ENCODE measurements at places on chromosomes 5 and 9.

DNA sequence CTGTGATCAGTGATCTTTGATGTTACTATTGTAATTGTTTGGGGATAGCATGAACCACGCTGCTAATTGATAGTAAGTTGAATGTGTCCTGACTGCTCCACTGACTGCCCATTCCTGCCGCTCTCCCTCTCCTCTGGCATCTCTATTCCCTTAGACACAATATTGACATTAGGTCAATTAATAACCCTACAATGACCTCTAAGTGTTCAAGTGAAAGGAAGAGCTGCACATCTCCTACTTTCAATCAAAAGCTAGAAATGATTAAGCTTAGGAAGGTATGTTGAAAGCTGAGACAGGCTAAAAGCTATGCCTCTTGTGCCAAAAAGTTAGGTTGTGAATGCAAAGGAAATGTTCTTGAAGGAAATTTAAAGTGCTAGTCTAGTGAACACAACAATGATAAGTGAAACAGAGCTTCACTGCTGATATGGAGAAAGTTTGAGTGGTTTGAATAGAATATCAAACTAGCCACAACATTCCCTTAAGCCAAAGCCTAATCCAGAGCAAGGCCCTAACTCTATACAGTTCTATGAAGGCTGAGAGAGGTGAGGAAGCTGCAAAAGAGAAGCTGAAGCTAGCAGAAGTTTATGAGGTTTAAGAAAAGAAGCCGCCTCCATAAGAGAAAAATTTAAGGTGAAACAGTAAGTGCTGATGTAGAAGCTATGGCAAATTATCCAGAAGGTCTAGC, 12.9 kb downstream of the CLINT1 start:
- no peak for DNase-seq

DNA sequence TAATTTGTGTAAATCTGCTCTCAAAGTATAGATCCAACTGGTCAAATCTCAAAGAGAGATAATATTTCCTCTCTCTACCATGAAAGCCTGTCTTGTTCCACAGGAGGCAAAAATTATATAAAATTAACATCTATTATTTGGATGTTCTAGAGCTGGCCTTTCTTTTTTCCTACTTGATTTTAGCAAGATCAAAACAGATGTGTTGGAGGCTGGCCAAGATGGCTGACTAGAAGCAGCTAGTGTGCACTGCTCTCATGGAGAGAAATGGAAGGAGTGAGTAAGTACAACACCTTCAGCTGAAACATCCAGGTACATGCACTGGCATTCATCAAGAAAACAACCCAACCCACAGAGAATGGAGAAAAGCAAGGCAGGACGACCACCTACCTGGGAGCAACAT, 298.6 kb upstream of the SLC24A2 start:
- DNase-seq = no peak

DNA sequence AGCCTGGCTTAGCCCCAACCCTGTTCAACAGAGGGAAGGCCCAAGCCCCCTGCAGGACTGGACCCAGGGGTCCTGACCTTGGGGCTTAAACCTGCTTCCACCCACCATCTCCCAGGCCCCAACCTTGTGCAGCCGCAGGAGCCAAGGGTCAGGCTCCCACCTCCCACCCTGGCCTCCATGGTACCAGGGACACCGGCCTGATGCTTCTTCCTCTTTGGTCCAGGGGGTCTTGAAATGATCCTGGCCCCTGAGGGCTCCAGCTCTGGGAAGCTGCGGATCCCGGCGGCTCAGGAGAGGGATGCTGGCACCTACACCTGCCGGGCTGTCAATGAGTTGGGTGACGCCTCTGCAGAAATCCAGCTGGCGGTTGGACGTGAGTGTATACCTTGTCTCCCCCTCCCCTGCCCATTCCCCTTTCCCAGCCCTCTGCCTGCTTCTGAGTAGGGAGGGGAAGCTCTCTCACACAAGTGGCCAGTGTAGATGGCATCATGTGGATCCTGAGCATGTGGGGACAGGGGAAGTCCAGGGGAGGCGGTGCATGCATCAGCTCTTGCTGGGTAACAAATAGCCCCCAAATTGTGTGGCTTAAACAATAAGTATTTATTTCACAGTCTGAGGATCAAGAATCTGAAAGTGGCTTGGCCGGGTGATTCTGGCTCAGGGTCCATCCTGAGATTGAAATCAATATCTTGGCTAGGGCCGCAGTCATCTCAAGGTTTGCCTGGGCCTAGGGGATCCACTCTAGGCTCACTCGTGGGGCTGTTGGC, 44.3 kb downstream of the HMCN2 start:
- no peak for DNase-seq

DNA sequence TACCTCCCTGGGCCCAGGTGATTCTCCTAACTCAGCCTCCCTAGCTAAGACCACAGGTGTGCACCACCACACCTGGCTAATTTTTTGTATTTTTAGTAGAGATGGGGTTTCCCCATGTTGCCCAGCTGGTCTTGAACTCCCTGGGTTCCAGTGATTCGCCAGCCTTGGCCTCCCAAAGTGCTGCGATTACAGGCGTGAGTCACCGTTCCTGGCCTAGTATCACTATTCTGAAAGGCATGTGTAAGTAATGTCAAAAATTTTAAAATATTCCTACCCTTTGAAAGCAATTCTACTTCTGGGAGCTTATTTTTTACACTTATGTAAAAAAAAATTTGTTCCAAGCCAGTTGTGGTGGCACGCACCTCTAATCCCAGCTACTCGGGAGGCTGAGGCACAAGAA, 27.1 kb upstream of the TLE1 start:
- no peak for DNase-seq

DNA sequence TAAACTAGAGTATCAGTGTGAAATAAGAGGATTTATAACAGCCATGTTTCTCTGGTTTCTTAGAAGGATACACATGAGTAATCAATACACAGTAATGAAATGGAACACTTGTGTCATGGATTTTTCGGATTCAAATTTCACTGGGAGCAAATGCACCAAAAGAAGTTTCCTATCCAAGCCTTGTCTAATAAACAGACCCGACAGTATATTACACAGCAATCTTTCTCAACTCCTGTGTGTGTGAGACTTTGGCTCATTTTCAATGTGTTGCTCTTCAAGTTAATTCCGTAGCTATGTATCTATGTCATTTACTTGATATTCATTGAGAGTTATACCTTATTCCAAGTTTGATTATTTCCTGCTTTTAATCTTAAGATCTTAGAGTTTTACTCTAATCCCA, 930.2 kb downstream of the MAT2B start:
- DNase-seq = no peak

- no peak for DNase-seq
These were observed 733 bp downstream of the COL23A1 start for GRCh38 chr5:178589180-178590140.

- no peak for DNase-seq
These were observed 439.6 kb downstream of the CSNK1G3 start for GRCh38 chr5:123951582-123951977.

DNA sequence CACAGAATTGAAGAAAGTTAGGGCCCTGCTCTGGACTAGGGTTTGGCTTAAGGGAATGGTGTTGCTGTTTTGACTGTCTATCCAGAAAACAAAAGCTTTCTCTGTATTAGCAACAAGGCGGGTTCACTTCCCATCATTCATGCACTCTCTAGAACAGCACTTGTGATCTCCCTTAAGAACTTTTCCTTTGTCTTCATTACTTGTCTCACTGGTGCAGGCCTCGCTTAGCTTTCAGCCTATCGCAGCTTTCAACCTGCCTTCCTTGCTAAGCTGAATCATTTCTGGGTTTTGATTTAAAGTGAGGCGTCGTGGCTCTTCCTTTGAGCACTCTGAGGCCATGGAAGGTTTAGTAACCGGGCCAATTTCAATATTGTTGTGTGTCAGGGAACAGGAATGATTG, 35.2 kb upstream of the LPCAT1 start:
- DNase-seq = no peak

GRCh38 chr5:95925939-95926338, 35.7 kb downstream of the ELL2 start:
- no peak for DNase-seq

DNA sequence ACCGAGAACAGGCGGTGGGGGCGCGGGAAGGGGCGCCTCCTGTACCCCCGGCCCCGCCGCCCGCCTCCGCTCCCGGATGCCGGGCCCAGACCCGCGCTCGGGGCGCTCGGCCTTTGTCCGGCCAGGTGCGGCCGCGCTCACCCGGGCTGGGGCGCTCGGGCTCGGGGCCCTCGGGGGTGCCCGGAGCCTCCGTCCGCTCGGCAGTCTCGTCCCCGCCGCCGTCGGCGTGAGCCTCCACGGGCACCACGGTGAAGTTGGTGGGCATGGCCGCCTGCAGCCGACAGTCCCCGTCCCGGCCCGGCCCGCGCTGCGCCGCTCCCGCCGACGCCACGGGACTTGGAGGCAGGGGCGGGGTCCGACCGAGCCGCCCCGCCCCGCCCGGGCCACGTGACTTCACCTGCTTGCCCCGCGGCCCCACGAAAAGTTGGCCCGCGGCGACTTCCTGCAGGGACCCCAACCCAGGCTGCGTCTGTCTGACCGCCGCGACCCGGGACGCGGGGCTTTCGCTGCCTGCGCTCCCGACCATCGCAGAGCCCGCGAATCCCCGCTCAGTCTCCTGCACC, at the start of gene SLC12A7:
Gene SLC12A7, minus strand, starts transcription at position 337 of the 563 bp plus-strand sequence. Its CDS starts 72 bp downstream, at position 265.
- peak; percentile 38 for DNase-seq

GRCh38 chr9:123662057-123662776, 267.7 kb downstream of the DENND1A start:
- DNase-seq = no peak

DNA sequence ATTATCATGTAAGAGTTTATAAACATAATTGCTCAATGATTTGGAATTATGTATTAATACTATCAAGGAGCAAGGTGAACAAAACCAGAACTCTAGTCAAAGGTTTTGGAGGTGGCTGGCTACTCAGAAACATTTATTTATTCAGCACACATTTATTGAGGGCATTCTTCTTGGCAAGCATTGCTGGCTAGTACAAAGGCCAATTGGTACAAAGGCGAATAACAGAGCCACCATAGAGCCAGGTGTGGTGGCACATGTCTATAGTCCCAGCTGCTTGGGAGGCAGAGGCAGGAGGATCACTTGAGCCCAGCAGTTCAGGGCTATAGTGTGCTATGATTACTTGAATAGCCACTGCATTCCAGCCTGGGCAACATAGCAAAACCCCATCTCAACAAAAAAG, 242.1 kb downstream of the CWC27 start:
- DNase-seq = no peak

DNA sequence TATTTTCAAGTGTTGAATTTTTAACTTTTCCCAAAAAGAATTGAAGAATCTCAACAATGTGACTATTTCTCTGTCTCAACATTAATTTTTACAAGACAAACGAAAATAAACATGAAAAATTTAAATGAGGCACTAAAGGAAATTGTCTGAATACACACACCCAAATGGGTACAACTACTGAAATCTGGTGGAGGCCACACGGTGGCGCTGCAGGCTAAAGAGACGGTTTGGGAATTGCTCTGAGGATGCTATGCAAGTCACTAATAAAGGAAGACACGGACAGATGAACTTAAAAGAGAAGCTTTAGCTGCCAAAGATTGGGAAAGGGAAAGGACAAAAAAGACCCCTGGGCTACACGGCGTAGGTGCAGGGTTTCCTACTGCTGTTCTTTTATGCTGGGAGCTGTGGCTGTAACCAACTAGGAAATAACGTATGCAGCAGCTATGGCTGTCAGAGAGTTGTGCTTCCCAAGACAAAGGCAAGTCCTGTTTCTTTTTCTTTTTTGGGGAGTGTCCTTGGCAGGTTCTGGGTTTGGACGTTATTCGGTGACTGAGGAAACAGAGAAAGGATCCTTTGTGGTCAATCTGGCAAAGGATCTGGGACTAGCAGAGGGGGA, at the start of gene PCDHB10:
Gene PCDHB10, plus strand, starts transcription at position 244 of the 616 bp plus-strand sequence. Its CDS starts 200 bp downstream, at position 444.
- no peak for DNase-seq

GRCh38 chr9:113475992-113476391, 12.5 kb downstream of the RGS3 start:
- DNase-seq = no peak

DNA sequence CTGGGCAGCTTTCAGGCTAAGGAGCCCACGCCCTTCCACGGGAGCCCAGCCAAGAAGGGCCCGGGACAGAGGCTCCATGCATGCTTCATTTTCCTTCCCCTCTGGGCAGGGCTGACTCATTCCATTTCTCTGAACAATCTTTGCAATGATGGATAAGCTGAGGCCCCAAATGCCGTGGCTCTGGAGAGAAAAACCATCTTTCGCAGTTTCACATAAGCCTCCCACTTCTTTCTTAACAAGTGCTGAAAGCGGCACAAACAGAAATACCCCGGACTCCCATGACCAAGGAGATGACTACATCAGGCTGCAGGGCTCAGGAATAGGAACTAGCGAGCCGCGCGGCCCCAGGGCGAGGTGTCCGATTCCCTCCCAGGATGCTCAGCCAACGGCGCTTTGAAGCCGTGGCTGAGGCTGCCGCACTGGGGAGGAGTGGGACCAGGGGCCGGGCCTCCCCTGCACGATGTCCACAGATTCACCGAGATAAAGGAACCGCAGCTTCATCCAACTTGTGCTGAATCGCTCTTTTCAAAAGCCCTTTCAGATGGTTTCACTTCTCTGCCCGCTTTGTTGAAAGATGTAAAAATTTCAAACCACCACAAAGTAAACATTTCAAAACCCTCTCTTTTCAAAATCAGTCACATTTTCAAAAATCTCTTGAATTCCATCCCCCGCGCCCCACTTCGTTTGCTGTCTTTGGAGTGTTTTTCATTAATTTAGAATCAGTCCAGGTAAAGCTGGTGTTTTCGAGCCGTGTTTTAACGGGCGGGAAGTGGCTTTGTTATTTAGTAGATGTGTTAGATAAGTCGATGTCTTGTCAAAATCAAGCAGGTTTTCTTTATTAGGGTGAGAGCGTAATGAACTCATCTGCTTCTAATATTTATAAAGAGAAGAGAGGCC, 96.5 kb upstream of the LMX1B start:
- no peak for DNase-seq

DNA sequence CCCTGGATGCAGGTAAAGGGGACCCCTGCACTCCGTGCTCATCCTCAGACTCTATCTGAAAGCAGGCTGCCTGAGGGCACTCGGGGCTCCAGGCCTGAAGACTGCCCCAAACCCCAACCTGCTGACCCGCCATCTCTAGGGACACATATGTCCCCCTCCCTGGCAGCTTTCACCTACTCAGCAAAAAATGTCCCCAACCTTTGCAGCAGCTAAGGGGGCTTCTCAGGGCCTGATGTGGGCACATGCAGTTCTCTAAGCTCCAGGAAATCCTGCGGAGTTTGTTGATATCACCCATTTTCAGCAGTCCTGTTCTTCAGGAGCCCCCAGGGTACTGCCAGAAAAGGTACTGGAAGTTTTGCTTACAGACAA, 2.2 kb upstream of the DPH7 start:
- DNase-seq = no peak

DNA sequence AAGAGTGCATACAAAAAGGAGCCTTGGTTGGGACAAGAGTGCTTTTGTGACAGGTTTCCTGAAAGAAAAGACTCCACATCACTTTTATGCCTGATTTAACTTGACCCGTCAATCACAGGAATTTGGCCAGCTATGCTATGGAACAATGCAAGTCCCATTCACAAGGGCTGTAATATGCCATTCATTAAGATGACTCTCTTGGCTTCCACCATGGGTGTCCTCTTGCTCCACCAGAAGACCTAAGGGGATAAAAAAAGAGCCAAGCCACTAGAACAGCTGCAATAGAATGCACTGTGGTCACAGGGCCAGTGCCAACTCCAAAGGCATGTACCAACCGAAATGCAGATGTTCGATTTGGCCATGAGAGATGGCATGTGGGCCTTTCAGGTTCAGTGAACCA, 480.1 kb upstream of the MPDZ start:
- DNase-seq = no peak
